ENCODE measurements at places on chromosomes 1 and 21.

DNA sequence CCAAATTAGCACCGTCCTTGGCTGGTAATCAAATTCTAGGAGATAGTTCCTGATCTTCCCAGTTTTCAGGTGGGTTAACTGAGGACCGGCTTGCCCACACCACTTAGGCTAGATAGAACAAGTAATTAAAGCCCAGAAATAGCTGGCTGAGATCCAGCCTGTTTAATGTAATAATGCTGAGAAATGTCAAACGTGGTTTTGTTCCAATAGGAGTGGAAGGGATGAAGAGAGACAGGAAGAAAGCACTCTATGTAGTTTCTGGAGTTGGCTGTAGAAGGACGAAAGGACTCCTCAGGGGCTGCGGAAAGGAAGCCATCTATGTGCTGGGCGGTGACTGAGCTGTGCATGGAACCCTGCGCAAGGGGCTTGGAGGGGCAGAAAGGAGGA, 18.6 kb downstream of the NAV1 start:
- no peak for DNase-seq

DNA sequence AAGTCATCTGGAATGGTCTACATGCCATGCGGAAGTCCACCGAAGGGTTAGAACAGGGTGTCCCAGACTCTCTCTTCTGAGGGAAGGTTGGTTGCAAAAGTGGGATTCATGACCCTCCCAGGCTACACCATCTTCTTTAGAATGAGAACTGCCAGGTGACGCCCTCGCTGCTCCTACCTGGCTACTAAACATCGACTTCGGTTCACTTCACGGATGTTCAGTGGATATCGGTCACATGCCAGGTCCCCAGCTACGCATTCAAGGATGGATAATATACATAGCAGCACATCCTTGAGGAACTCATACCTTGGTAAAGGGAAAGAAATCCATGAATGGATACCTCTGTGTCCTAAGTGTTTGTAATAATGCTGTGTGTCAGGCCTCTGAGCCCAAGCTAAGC, 3.3 kb upstream of the OPTC start:
- no peak for DNase-seq

DNA sequence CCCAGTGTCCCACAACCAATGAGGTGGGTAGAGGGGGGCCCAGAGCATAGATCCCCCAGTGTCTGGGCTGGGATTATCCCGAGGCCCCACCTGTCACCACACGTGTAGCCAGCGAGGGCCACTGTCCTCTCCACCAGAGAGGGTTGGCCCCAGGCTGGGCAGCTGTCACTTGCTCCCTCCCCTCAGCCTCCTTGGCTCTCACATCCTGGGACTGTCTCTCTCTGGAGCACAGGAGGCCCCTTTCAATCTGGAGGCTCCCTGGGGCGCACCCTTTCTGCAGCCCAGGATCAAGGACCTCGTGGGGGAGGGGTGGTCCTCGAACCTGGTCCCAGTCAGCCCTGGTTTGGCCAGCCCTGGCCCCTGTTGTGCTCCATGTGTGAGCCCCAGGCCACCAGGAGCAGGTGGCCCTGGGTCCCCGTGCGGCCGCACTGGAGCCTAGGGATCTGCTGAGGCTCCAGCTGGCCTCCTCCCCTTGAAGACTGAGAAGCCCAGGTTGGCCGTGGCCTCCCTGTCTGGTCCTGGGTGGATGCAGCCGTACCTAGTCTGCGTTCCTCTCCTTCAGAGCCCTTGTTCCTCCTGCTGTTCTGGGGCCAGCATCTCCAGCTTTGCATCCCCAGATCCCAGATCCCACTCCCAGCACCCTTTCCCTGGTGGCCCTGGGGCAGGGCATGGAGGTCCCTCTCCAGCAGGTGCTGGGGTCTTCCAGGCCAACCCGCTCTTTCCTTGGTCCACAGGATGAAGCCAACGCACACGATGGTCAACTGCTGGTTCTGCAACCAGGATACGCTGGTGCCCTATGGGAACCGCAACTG, 6.7 kb downstream of the TMEM201 start:
- peak; percentile 20 for DNase-seq

- DNase-seq: no peak
Observed at GRCh38 chr1:203465146-203465798, 10.3 kb upstream of the PRELP start.

GRCh38 chr1:230853731-230854130, 14.6 kb downstream of the C1orf198 start:
- no peak for DNase-seq

- DNase-seq: no peak
Observed at GRCh38 chr1:36367066-36367465, 18.7 kb downstream of the STK40 start.

GRCh38 chr1:184640505-184640904, 114.2 kb downstream of the EDEM3 start:
- DNase-seq: no peak

GRCh38 chr1:243944429-243945160, 94.6 kb upstream of the AKT3 start:
- no peak for DNase-seq

GRCh38 chr21:25300632-25301031, 306.6 kb downstream of the MRPL39 start:
- DNase-seq: no peak

DNA sequence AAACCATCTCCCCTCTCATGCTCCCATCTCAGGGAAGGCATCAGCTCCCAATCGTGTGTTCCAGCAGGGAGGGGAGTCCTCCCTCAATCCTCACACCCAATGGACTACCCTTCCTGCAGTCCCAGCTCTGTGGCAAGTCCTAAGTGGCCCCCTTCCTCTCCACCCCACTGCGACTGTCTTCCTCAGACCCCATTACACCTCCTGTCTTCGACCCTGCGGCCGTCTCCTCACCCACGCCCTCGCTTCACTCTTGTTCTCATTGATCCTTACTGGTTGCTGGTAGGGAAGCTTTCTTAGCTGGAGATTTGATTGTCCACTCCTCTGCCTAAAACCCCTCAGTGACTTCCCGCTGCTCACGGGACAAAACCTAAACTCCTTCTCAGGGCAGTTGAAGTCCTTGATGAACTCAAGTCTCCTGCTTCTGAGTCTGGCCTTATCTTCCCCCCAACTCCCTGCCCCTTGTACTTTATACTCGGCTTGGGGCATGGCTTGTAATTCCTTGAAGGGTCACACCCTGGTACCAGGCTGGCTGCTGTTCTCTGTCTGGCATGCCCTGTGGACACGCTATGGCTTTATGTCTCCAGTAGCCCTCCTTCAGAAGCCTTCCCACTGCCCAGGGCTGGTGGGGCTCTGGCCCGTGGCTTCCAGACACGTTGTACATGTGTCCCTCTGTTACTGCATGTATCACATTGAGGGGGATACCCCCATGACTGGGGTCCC, 2.3 kb upstream of the EPS8L3 start:
- no peak for DNase-seq

GRCh38 chr1:64864018-64864940, 102.1 kb downstream of the JAK1 start:
- no peak for DNase-seq

- DNase-seq: no peak
Observed at GRCh38 chr1:161133220-161133740, 813 bp upstream of the DEDD start.

- DNase-seq: no peak
Observed at GRCh38 chr1:6426277-6426971, 1.8 kb downstream of the ESPN start.

DNA sequence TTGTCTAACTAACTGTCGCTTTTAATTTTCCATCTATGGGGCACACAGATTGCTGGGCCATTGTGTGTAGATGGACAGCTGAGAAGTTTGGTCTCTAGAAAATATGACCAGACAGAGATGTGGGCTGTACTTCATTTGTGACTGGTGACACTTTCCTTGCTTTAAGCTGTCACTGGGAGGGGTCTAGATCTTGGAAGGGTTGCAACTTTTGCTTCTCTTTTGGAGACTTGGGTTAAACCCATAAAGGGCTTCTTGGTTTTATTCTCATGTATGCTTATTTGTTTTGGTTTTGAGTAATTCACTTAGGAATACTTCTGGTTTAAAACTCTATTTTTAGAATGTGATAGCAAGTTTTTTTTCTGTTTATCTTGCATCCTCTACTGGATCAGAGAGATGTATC, 80.2 kb downstream of the ETS2 start:
- DNase-seq: no peak

- no peak for DNase-seq
Observed at GRCh38 chr1:235329139-235329902, 951 bp downstream of the GGPS1 start.

DNA sequence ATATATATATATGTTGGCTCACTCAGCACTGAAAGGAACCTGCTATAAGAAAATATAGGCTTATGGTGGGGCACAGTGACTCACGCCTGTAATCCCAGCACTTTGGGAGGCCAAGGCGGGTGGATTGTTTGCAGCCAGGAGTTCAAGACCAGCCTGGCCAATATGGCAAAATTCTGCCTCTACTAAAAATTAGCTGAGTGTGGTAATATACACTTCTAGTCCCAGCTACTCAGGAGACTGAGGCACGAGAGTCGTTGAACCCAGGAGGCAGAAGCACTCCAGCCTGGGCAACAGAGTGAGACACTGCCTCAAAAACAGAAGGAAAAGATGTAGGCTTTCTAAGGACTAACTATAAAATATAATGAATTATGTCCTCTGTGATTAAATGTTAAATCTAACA, 14.6 kb upstream of the MUTYH start:
- DNase-seq: no peak

DNA sequence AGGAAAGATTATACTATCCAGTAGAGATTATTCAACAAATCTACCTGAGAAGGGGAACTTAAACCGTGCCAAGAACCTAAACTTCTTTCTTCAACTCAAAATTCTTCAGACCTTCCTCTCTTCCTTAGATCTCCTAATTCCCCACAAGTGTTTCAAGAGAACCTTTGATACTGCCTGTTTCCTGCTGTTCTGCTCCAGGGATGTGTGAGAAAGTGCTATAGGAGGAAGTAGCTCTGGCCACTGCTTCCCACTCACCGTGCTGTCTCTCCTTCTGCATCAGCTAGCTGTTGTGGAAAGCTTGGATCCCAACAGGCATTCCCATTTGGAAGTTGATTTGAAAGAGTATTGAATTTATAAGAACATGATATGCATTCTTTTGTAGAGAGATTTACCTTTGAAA, 4.5 kb upstream of the NOS1AP start:
- no peak for DNase-seq

DNA sequence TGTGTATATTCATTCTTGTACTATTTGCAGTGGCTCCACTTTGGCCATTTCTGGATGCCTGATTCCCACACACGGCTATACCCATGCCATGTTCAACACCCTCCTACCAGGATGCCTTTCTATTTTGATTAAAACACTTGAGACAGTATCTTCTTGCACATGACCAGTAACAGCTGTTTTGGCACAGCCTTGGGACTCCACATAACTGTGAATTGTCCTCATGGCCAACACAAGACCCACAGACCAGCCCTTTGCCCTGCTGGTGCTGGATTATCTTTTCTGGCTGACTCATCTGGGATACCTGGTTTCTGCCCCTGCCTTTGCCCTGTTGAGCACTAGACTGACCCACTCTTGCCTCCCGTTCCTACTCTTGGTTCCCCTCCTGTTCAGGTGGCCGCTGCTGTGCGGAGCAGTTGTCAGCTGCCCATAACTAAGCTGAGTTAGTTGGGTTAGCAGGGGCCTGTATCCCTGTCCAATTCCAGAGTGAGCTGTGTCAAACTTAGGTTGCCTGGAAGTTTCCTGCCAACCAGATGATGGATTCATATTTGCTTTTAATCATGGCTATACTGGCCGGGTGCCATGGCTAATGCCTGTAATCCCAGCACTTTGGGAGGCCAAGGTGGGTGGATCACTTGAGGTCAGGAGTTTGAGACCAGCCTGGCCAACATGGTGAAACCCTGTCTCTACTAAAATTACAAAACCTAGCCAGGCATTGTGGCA, 10.8 kb upstream of the EYA3 start:
- no peak for DNase-seq

DNA sequence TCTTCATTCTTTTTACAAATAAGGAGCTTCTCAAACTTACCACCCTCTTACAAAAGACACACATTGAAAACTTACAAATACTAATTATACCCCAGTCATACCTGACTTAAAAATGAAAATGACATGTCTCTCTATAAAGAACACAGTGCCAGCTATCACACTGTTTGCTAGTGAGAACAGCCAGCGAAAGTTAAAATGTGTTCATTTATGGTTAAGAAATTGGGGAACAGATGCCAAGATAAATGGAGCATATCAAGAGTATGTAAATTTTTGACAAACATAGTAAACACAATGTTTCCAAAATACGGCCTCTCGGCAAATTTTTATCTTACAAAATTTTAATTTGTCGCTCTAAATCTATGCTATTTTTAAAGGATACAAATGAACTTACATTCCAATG, 1422.9 kb downstream of the KCNT2 start:
- DNase-seq: no peak

- no peak for DNase-seq
Observed at GRCh38 chr1:41072051-41072450, 50.5 kb upstream of the SLFNL1 start.

- no peak for DNase-seq
Observed at GRCh38 chr1:218510153-218510772, 165.1 kb downstream of the TGFB2 start.

GRCh38 chr1:54365847-54366246, 40.3 kb downstream of the SSBP3 start:
- DNase-seq: no peak

GRCh38 chr1:158675563-158676323, 10.8 kb downstream of the SPTA1 start:
- DNase-seq: no peak

DNA sequence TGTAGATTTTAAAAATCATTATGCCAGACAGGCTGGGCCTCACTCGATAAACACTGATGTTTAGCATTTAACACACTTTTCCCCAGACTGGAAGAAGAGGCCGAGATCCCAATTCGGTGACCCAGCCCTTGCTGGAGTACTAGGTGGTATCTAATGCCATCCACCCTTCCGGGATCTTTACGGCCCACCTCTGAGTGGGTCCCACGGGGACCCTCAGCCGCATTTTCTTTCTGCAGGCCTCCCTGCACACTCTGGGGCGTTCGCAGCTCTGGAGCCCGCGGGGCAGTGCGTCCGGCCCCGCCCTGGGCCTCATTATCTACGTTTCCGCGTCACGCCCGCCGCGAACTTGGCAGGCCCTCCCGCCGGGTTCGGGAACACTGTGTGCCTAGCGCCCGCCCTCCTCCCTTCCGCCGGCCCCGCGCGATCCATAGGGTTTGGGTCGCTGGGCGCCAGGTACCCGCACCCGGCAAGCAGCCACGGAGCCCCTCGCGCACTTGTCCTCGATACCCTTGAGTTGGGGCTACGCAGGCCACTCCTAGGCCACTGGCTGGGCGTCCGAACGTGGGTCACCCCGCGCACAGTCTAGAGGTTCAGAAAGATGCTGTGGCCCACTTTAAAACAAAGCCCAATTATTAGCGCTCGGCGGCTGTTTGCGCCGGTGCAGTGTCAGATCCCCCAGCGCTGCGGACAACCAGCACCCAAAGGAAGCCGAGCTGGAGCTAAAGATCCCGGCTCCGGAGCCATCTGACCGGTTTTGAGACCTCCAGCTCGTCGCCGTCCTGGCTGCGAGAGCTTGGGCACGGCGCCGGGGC, 950 bp upstream of the EVA1C start:
- peak; percentile 71 for DNase-seq

Measured in retina (tissue), 1 donor.